ENCODE measurements at places on chromosomes 1 and 21.

DNA sequence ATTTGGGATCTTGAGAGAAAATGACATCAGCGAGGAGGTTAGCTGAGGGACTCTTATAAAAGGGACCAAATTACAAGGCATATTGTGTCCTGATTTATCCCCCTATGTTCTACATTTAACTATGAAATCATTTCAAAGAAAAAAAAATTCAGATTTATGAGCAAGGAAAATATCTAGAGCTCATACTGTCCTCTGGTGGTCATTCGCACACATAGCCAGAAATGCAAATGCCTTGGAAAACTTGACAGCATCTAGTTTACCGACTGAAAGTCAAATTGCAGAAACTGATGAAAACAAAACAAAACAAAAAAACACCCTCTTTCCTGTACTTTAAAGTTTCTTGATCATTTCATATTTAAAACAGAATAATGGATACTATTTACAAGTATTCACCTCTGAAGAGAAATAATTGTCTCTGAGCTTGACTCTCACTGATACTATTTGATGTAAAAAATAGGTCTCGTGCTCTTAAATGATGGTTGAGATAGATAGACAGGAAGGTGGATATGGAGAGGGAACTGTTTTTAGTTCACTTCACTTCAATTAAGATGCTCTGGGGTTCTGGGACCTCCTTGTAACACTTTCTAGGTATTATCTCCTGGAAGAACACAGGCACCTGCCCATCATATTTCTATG is 253.8 kb downstream of the PCP4 start:
- peak; percentile 38 for DNase-seq

GRCh38 chr21:44405948-44406872 is 49.1 kb upstream of the LRRC3 start:
- no peak for DNase-seq

GRCh38 chr1:51304360-51304759 is 26.0 kb downstream of the TTC39A start:
- DNase-seq, result no peak

GRCh38 chr1:187300081-187300480 is 471.3 kb downstream of the PLA2G4A start:
- DNase-seq, result no peak

GRCh38 chr1:95116580-95117206 is 462 bp upstream of the TLCD4 start:
- DNase-seq, result peak; percentile 70

- no peak for DNase-seq
Observed at GRCh38 chr1:186498695-186499389, 37.9 kb upstream of the PDC start.

GRCh38 chr1:192933744-192934143 is 124.9 kb downstream of the RGS2 start:
- DNase-seq, result no peak

GRCh38 chr1:31978843-31979400 is 34.7 kb upstream of the KHDRBS1 start:
- no peak for DNase-seq

GRCh38 chr1:32303997-32304622 is 12.2 kb downstream of the HDAC1 start:
- DNase-seq, result no peak

DNA sequence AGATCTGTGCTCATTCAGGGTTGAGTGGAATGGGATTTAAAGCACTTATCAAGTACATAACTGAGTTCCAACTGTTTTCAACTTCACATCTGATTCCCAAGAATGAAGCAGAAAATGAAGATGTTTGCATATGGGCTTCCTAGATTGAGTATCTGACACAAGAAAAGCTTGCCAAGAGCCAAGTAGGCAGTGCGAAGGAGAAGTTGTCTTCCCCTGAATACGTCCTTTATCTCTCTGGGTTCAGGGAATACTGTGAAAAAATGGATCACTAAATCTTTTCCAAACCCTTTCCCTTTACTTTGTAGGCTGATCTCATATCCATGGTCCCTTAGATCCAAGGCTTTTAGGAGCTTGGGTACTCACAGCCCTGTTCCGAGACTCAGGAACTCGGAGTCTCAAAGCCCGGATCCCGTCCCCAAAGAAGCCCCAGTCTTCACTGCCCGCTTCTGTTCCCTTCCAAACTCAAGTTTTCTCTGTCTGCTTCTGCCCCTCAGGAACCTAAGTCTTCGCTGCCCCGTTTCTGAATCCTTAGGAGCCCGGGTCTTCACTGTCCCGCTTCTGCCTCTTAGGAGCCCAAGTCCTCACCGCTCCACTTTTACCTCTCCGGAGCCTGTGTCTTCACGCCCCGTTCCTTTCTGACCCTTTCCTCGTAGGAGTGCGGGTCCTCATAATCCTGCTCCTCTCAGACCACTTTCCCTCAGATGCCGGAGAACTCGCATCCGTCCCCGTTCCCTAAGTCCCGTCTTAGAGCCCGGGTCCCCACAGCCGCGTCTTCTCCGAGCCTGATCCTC is 616 bp downstream of the TAF12 start:
- DNase-seq, result no peak

DNA sequence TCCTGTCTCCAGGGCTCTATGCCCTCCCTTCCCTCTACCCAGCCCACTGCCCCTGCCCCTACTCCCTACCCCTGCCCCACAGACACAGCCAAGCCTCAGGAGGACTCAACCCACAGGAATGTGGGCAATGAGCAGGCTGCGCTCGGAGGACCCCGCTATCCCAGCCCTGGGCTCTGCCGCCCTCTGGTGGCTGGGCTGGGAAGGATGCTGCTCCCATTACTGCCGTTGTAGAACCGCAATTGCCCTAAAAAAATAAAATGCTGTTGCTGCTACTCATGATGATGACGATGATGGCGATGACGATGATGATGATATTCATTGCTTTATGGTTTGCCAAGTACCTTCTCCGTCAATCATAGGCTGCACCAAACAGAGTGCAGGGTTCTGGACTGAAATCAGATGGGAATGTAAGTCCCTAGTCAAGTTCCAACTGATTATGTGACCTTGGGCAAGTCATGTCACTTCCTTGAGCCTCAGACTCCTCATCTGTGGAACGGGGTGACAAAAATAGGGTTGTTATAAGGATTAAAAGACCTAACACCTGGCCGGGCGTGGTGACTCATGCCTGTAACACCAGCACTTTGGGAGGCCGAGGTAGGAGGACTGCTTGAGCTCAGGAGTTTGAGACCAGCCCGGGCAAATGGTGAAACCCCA is 24.6 kb downstream of the ARHGEF19 start:
- peak; percentile 79 for DNase-seq

- DNase-seq, result no peak
Observed at GRCh38 chr21:46125846-46126301, 28.0 kb downstream of the COL6A2 start.

DNA sequence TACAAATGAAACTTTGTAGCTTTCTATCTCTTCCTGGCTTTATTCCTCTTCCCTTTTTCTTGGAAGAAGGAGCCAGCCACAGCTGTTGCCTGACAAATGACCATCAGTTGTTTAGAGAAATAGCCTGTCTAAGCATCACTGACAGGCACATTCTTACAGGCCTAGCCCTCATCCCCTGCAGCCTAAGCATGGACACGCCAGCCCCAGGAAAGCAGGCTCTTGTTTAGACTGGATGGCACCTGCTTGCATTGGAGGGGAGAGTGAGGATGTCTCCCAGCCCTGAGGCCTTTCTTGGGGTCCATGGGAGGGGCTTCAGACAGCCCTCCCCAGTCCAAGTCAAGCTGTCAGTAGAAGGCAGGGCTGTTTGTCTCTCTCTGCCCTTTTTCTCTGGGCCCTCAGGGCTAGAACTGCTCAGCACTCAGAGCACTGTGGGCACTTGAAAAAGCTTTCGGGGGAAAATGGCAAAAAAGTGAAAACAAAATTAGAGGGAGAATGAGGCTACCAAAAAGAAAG is 282.5 kb upstream of the PLXNA2 start:
- no peak for DNase-seq
